ENCODE measurements at places on chromosomes 6 and 20. TPM values are rescaled to one million over a fixed set of nuclear protein-coding genes. Genes with fewer than 3 reads are reported as not detected.

The SSTR4 gene
- 2.7 TPM for total RNA-seq

- DNase-seq = no peak
Measured at GRCh38 chr20:20930500-20930899, 175.7 kb downstream of the LINC00237 start.

The MYT1 gene
- 9.4 TPM for total RNA-seq

The C20orf202 gene
- total RNA-seq = 0.45 TPM

DNA sequence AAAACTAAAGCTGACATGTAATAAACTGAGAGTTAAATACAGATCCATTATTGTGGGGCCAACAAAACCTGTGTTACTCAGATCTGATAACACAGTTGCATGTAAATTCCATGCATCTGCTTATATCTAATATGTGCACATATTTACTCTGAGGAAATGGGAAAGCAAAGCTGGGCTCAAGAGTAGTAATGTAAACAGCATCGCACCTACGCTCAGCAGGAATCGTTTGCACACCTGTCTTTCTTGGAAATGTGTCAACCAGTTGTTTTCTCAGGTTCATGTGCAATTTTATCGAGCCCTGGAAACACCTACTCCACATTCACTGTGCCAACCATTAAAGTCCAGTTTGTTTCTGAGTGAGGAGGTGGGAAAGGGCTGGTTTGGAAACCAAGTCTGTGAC lies 80.3 kb upstream of the CNKSR3 start:
- DNase-seq = no peak

- no peak for DNase-seq
Measured at GRCh38 chr6:109718991-109719390, 27.9 kb downstream of the FIG4 start.

DNA sequence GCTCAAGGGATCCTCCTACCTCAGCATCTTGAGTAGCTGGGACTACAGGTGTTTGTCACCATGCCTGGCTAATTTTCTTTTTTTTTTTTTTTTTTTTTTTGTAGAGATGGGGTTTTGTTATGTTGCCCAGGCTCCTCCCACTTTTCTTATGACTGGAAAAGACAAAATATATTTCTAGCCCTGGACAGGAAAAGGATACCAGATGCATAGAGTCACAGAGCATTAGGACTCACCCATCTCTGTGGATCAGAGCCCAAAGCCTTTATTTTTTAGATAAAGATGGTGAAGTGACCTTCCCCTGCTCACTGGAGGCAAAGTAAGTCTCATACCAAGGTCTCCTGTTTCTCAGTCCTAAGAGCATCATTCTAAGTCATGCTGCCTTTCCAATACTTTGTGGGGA lies 3.4 kb downstream of the TRIM10 start:
- no peak for DNase-seq

GRCh38 chr6:115000736-115001135 lies 657.9 kb upstream of the HS3ST5 start:
- no peak for DNase-seq

DNA sequence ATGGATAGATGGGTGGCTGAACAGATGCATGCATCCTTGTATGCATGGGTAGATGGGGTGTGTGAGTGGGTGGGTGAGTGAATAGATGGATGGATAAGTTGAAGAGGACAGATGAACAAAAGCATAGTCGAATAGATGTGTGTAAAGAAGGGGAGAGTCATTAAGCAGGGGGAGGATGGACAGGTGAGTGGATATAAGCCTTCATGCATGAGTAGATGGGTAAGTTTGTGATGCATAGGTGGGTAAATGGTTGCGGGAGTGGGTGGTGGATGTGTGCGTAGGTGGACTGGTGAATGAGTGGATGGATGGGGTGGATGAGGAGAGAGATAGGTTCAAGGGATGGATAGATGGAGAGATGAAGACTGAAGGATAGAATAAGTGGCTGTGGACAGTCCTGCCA lies 29.6 kb downstream of the HLA-DPB1 start:
- no peak for DNase-seq

The PGC gene
- total RNA-seq = not detected

- no peak for DNase-seq
Measured at GRCh38 chr6:169887529-169888140, 136.2 kb downstream of the ERMARD start.

DNA sequence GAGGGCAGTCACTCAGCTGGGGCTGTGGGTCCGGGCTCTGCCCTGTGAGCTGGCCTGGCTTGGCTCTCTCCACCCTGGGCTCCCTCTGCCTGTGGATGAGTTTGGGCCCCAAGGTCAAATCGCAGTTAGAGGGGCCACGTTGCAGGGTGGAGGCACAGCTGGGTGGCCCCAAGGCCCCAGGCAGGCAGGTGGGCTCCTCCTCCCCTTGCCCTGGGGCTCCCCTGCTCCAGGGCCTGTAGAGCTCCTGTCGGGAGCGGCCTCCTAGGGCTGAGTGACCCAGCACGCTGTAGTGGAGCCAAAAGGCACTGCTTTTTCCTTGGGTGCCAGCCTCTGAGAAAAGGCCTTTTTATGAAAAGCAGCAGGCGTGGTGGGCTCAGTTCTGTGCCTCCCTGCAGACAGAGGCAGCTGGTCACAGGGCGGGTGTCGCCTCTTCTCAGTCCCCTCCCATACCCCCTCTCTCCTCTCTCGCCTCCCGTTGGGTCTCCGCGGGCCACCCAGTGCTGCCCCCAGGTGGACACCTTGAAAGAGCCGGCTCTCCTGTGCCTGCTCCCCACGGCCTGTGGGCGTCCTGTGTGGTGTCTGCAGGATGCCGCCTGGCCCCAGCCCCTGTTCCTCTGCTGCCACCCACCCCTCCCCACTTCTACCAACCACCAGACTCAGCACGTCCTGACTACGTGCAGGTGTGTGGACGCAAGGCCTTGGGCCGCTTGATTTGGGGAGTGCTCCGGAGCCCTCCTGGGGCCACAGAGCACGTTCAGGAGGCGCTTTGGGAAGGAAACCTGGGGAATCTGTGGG lies 13.2 kb downstream of the SS18L1 start:
- DNase-seq = peak; percentile 45

DNA sequence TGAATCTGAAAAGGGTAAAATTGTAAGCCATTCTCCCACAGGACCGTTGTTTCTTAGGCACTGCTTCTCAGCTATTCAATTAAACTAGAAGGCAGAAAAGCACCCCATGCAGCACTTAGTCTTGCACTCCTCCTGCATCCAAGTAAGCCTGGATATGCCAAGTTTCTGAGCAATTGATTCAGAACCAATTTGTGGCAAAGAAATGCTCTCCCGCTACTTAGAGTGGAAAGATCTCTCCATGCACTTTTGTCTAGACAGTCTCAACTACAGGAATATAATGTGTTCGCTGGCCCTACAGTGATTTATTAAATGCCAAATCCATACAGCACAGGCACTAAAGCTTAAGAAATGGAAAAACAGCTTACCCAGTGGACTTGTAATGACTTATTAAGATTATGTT lies 338.5 kb downstream of the HACE1 start:
- DNase-seq = no peak

DNA sequence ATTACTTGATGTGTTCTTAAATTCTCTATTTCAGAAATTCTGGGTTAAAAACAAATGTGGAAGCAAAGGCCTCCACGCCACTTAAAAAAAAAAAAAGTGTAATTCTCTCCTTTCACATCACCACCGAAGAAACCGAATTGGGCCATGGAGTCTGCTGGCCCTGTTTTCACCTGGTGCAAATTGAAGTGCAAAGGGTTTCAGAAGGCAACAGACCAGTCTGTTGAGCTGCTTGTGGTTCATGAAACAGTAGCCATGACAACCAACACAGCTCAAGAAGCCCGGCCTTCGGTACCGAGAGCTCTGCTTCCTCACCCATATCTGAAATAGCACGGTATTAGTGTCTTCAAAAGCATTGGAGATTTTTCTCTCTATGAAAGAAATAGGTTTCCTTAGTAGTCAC lies 63.1 kb downstream of the GMPR start:
- DNase-seq = no peak

- no peak for DNase-seq
Measured at GRCh38 chr6:142913036-142913510, 31.9 kb downstream of the HIVEP2 start.

The DACT2 gene
- 1.5 TPM for total RNA-seq

- no peak for DNase-seq
Measured at GRCh38 chr6:113182370-113183141, 674.6 kb upstream of the MARCKS start.

DNA sequence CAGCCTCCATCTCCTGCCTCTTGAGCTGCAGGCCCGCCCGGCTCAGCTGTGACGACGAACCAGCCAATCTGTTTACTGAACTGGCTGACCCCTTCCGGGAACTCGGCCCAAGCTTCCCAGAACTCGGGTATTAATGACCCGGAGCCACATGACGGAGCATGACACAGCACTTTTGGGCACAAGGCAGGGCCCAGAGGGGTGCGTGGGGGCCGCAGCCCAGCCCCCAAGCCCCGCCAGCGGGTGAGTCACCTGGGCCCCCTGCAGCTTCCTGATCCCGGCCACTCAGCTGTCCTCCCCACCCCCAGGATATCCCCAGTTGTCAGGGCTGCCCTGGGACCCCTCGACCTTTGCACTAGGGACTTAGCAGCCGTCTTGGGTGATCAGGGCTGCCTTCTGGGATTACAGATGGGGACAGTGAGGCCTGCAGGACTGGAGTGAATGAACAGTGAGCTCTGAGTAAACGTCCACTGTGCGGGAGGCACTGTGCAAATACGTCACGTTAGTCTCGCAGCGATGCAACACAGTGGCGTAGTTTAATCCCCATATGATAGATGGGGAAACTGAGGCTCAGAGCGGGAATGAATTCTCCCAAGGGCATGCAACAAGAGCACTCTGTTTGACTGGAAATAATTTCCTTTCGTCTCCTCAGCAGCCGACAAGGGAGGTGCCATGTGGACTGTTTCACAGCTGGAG lies 102.1 kb downstream of the CEBPB start:
- DNase-seq = no peak

The DNAJC5 gene
- total RNA-seq = 128 TPM

GRCh38 chr6:165846123-165846966 lies 183.3 kb upstream of the PDE10A start:
- no peak for DNase-seq

The CASS4 gene
- total RNA-seq = 1.8 TPM

- DNase-seq = no peak
Measured at GRCh38 chr20:36548704-36549627, 7.6 kb downstream of the MYL9 start.

The VIP gene
- 7.9 TPM for total RNA-seq

- no peak for DNase-seq
Measured at GRCh38 chr6:129552413-129552812, 157.6 kb downstream of the ARHGAP18 start.

DNA sequence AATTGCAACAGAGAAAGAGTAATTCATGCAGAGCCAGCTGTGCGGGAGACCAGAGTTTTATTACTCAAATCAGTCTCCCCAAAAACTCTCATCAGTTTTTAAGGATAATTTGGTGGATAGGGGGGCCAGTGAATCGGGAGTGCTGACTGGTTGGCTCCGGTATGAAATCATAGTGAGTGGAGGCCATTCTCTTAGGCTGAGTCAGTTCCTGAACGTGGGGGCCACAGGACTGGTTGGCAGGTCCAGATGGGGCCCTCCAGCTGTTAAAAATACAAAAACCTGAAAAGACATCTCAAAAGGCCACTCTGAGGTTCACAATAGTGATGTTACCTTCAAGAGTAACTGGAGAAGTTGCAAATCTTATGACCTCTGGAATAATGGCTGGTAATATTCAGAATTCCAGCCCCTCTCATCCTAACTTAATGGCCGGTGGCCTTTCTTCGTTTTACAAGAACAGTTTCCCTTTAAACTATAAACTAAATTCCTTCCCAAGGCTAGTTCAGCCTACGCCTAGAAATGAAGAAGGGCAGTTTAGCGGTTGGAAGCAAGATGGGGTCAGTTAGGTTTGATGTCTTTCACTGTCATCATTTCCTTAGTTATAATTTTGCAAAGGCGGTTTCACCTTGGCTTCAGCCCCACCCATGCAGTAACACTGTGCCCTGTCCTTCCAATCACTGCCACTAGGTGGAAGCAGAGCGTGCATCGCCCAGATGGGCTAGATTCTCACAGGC lies 6.8 kb upstream of the MICA start:
- peak; percentile 86 for DNase-seq

- no peak for DNase-seq
Measured at GRCh38 chr6:125486881-125487280, 185.1 kb upstream of the HDDC2 start.

The QKI gene
- total RNA-seq = 367 TPM

- DNase-seq = peak; percentile 76
Measured at GRCh38 chr6:143060354-143060805, 309 bp upstream of the AIG1 start.

The PSORS1C2 gene
- total RNA-seq = not detected

The KIAA0408 gene
- 62.7 TPM for total RNA-seq

DNA sequence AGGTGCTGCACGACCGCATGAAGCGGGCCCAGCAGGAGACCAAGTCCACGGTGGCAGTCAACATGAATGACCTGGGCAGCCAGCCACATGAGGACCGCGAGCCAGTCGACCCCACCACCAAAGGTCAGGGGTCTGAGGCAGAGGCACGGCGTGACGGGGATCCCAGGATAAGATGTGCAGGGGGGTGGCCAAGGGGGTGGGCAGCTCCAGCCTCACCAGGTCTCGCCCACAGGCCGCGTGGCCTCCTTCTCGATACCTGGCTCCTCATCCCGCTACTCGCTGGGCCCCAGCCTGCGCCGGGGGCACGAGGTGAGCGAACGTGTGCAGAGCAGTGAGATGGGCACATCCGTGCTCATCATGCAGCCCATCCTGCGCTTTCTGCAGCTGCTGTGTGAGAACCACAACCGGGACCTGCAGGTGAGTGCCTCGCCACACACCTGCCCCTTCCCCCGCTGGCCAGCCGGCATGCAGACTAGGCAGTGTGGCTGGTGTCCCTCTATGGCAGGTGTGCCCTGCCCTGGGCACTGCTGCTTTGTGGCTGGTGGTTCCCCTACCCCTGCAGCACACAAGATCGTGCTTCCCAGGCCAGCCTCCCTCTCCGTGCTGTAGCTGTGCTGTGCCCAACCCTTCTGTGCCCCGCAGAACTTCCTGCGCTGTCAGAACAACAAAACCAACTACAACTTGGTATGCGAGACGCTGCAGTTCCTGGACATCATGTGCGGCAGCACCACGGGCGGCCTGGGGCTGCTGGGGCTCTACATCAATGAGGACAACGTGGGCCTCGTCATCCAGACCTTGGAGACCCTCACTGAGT lies 25.9 kb downstream of the UQCC2 start:
- DNase-seq = no peak

- no peak for DNase-seq
Measured at GRCh38 chr6:125356884-125357283, 55.1 kb upstream of the HDDC2 start.

Data from dorsolateral prefrontal cortex (tissue), 122 donors.